ENCODE measurements at places on chromosomes 5 and 9.
A peak's percentile ranks its signal among the peaks of the same experiment; 100 is the strongest.

- DNase-seq, result no peak
These were observed 127.4 kb upstream of the TMEM161B start for GRCh38 chr5:88396000-88396535.

DNA sequence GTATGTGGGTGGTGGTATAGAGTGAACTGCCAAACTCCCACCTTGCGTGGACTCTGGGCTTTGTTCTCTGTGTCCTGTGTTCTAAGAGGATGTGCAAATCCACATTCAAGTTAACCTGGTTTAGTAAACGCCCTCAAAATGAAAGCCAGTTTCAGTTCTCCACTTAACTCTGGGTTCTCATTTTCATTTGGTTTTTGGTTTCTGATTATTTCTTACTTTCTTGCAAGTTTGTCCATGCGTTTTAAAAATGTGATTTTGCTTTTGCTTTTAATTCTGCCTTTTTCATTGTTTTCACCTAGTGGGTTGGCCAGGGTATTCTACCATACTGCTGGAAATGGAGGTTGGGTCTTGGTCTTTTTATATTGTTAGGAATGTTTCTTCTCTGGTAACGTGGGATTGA lies 38.2 kb downstream of the GALNT10 start:
- DNase-seq, result no peak

DNA sequence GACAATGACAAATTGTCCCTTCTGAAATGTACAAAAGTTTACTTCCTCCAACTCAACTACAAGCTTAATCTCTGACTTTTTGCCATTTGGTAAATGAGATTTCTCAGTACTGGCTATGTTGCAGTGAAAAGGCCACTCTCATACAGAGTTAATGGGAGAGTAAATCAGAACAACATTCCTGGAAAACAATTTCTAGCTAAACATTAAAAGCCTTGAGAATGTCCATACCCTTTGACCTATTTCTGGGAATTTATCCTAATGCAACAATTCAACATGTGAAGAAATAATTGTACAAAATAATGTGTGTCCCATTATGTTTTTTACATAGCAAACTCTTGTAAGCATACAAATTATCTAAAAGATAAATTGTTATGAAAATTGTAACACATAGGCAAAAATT lies 56.3 kb upstream of the SPEF2 start:
- no peak for DNase-seq

DNA sequence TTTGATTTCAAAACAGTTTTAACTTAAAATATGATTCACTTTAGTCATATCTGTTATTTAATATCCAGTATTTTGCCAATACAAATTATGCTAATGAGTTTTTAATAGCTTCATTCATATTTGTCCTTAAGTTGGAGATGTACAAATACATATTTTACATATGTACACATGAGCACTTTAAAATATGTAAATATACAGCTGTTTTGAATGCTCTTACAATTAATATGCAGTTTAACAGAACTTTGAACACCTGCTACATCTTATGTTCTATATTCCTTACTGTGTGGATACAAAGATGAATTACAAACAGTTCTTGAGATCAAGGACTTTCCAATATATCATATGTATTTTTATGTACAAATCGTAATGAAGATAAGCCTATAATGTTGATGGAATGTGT lies 74.0 kb downstream of the CHSY3 start:
- no peak for DNase-seq

DNA sequence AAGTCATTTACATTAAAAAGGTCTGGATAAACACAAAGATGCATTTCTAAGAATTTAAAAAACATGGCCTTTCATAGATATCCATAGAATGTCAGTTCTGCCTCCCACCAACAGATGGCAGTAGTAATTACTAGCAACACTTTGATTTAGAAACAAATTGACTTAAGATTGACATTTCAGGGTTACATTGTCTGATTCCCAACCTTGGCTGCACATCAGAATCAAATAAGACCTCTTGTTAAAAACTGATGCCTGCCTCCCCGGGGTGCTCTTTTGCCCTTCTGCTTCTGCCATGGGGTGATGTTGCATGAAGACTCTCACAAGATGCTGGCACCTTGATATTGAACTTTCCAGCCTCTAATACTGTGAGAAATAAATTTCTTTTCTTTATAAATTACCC lies 146.2 kb upstream of the GPR151 start:
- DNase-seq, result peak; percentile 34

GRCh38 chr9:4829969-4830368 lies 37.2 kb downstream of the RCL1 start:
- DNase-seq, result peak; percentile 66

DNA sequence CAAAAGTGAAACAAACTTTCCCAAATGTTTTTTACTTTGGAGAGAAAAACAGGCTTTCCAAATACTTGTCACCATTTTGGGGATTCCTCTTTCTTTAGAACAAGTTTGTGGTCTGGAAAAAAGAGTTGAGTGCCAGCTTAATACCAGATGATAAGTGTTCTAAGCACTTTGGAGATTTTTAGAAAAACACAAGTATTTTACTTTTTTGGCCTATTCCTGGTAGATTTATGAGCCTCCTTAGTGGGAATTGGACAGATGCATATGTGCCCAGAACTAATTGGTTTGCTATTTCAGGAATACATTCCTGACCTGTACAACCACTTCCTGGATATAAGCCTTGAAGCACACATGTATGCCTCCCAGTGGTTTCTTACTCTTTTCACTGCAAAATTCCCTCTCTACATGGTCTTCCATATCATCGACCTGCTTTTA lies 40.5 kb downstream of the GPR21 start:
- DNase-seq, result peak; percentile 59

DNA sequence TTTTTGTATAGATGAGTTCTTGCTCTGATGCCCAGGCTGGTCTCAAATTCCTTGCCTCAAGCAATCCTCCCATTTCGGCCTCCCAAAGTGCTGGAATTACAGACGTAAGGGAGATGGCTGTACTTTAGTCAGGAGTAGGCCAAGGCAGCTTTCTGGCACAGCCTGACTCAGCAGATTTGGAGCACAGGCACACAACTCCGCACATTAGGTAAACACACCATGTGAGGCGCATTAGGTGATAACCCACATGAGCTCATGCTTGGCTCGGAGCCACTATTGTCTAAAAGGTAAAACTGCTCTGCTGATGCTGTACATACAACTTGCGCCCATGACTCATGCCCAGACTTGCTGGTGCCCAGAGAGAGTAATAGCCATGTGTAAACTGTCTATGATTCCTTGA lies 1157.9 kb downstream of the TAF11L14 start:
- peak; percentile 20 for DNase-seq

DNA sequence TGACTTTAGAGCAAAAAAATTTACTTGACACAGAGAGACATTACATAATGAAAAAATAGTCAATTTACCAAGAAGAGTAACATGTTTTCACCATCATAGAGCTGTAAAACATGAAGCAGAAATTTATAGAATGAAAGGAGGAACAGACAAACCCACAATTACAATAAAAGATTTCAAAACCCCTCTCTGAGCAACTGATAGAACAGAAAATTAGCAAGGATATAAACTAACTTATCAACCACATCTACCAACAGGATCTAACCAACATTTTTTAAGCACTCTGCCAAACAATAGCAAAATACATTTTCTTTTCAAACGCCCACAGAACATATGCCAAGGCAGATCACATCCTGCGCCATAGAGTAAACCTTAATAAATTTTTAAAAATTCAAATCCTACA lies 17.9 kb downstream of the SLCO4C1 start:
- DNase-seq, result no peak

DNA sequence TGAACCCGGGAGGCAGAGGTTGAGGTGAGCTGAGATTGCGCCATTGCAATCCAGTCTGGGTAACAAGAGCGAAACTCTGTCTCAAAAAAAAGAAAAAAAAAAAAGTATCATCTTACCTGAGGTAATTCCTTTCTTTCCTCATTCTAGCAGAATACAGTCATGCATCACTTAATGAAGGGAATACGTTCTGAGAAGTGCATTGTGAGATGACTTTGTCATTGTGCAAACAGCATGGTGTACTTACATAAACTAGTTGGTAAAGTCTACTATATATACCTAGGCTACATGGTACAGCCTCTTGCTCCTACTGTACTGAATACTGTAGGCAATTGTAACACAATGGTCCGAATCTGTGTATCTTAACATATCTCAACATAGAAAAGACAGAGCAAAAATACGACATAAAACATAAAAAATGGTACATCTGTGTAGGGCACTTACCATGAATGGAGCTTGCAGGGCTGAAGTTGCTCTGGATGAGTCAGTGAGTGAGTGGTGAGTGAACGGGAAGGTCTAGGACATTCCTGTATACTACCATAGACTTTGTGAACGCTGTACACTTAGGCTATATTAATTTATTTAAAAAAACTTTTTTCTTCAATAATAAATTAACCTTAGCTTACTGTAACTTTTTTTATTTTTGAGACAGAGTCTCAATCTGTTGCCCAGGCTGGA lies 100.4 kb downstream of the GLDC start:
- DNase-seq, result peak; percentile 57

GRCh38 chr9:4760122-4760521 lies 19.1 kb upstream of the AK3 start:
- DNase-seq, result no peak

- peak; percentile 92 for DNase-seq
These were observed 99.3 kb upstream of the LHFPL2 start for GRCh38 chr5:78747705-78748359.

DNA sequence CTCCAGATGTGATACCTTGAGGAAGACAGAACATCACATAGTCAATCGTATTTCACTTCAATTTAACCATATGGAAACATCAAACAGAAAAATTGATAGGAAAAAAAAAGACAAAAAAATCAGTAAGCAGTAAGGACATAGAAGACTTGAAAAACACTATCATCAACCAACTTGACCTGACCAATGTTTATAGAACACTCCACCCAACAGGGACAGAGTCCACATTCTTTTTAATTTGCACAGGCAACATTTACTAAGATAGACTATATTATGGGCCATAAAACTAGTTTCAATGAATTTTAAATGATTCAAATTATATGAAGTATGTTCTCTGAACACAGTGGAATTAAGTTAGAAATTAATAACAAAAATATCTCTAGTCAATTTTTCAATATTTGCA lies 20.8 kb upstream of the MACIR start:
- no peak for DNase-seq

- no peak for DNase-seq
These were observed 12.3 kb downstream of the NFIB start for GRCh38 chr9:14301583-14302021.

- no peak for DNase-seq
These were observed 1.9 kb downstream of the NR5A1 start for GRCh38 chr9:124505006-124505900.

DNA sequence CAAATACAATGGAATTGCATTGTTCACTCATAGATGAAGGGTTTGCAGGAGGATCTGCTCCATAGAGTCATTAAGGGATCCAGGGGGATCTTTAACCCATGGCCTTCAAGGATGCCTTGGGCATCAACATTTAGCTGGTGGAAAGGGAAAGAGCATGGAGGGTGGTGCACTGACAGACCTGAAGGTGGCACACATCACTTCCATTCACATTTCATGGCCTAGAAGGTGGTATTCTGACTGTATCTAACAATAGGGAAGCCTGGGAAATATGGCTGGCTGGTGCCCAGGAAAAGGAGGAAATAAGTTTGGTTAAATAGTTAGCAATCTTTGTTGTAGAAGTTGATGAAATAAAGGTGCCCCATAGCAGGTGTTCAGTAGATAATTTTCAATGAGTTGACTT lies 230.2 kb downstream of the CD180 start:
- DNase-seq, result no peak

DNA sequence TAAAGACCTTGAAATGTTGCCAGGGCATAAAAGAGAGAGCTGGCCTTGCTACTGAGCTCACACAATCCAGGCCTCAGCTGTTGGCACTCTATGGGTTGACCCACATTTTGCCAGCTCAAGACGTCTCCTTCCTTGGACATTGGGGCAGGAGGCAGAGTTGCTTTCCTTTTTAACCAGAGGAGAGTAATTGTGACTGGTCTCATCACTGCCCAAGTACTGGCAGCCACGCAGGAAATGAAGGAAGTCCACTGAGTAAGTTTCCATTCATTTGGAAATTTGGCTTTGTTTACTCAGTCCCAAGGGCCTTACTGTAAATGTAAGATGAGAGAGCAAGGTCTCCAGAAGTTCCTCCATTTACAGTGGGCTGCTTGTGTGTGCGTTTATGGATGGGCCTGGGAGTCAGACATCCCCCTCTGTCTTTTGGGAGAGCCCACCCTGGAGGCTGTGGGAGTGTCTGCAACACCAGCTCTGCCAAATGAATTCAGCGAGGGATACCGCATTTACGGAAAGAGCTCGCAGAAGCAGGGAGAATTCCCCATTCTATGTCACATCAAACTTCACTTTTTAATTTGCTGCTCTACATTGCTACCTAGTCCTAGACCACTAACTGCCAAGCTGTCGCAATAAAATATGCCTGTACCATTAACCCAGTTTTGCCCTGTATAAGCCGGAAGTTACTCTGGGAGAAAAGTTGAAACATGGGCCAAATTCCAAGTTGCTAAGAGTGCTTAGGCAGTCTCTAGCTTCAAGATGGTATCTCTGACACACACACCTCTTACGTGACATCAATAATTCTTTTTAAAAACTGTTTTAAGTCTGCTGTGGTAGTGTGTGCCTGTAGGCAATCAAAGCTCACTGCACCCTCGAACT lies 24.5 kb upstream of the PDZD2 start:
- no peak for DNase-seq

DNA sequence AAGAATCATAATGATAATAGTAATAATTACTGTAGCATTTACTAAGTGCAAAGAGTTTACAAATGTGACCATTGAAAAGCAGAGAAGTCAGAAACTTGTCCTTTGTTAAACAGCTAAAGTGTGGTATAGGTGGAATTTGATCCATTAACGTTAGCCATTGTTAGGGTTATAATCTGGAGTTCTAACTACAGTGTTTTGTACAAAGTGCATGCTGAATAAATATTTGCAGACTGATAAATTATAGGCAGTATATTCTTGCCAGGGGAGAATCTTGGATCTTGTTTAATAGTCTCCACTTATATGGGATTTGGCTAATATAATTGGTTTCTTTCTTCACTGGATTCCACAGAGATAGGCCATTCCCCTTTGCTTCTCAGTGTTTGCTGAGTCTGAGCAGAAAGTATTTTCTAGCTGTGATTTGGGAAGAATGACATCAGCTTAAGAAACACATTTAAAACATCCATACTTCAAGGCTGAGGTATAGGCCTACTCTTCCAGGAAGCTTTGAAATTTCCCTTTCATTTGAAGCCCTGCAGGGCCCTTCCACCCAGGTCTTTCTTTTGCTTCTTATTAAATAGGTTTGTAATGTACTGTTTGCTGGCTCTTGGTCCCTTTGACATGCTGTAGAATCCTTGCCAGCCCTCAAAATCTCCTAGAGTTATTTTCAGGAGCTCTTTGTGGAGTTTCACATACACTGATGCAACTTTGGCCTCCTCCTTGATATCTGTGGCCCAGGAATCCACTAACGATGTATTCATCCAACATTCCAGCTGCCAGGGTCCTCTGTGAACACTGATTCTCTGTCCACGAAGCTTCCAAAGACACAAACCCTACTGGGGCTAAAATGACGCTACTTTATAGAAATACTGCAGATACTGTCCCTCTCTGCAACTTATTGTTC lies 51.4 kb downstream of the ATP10B start:
- DNase-seq, result no peak

DNA sequence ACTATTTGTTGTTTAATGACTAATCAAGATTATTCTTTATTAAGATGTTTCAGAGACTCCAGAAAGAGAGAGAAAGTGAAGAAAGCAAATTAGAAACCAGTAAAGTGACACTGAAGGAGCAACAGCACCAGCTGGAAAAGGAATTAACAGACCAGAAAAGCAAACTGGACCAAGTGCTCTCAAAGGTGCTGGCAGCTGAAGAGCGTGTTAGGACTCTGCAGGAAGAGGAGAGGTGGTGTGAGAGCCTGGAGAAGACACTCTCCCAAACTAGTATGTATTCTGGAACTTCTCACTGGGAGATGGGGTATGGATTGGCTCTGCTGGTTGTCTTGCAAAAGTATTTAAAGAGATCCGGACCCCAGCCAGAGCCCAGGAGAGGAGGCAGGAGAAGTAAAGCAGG lies 33.6 kb downstream of the RAB14 start:
- DNase-seq, result no peak

All from iris pigment epithelial cell (primary cell).